Nephron progenitor cell (in vitro differentiated cells): ENCODE measurements at places on chromosomes 12 and 14.

DNA sequence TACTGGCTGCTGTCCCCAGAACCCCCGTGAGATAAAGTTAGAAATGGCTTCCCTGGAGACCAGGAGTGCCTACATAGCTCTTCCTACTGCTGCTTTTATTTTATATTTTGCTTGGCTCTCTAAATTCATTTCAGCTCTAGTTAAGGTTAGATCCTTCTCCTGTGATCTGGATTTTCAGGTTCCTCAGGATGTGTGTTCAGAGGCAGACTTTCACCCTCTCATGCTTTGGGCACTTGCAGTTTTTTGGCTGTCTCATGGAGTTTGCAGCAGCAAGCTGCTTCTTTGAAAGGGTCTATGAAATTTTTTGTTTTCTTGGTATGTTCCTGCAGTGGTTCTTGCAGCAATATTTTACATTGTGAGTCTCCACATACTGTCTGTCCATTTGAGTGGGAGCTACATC, 93.3 kb downstream of the ATP23 start:
- DNase-seq = no peak

GRCh38 chr14:67191768-67192290, 2.6 kb downstream of the GARIN2 start:
- no peak for DNase-seq

DNA sequence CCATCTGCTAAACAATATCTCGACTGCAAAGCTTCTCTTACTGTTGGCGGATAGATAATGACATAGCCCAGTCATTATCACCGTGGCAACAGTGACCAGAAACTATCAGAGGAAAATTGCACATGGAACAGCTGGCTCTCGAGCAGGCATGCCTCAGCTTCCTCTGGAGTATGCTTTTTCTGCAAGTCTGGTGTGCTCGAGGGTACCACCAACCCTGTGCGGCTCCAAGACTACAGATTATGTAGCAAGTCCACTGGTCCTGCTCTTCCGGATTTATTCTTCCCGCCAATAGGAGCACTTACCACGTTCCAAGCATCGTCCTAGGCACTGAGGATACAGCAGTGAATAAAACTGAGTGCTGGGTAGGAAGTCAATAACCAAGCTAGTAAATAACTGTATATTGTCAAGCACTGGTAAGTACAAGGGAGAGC, 1.4 kb upstream of the GLRX5 start:
- no peak for DNase-seq

DNA sequence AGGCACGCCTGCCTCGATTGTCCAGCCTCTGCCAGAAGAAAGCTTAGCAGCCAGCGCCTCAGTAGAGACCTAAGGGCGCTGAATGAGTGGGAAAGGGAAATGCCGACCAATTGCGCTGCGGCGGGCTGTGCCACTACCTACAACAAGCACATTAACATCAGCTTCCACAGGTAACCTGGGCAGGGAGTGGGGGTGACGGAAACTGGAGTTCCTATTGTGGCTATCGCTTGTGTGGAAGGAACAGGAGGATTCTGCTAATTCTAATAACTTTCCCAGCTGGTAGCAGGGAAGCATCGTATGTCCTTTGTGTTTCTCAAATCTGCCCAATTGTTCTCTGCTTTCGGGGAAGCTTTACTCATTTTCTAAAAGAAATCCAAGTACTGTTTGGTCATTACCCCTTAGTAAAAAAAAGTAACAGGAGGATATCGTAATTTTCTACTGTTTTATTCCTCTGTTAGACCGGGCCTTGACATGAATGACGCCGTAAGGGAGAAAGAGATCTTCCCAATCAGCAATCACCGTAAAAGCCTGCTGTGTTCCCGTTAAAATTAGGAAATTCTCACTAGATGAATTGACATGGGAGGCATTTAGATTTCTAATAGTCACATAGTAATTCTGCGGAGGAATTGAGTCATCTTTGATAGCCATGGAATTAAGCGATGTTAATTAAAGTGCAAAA, 449 bp downstream of the THAP2 start:
- no peak for DNase-seq

DNA sequence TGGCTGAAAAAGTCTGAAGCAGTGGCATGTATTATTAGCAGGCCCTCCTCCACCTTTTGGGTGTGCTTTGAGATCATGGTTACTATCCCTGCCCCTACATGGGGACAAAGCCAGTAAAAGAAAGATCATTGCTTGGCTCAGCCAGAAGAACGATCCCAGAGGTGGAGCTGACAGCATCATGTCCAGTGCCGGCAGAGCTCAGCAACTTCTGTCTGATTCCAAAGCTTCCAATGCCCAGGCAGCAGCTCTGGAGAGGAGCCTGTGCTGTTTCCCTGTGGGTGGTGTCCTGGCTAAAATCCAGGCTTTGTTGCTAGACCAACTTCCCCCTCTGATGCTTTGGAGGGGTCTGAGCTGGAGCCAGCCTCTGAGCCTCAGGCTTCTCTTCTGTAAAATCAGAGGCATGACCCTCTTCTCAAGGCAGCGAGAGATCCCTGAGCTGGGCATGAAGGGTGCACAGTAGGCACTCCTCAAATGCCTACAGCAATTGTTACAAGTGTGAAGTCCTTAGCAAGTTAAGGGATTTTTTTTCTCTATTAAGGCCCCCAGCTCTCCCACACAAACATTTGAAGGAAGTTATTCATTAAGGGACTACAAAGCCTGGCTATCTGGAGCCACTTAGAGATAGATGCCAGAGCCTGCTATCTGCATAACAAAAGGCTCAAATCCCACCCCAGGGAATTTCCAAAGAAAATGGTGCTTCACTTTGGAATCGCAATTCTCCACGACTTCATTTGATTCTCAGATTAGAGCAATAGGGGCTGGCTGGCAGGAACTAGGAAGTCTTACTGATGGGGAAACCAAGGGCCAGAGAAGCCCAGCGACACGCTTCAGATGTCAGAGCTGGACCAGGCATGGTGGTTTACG, 10.9 kb upstream of the GSC start:
- DNase-seq = no peak

DNA sequence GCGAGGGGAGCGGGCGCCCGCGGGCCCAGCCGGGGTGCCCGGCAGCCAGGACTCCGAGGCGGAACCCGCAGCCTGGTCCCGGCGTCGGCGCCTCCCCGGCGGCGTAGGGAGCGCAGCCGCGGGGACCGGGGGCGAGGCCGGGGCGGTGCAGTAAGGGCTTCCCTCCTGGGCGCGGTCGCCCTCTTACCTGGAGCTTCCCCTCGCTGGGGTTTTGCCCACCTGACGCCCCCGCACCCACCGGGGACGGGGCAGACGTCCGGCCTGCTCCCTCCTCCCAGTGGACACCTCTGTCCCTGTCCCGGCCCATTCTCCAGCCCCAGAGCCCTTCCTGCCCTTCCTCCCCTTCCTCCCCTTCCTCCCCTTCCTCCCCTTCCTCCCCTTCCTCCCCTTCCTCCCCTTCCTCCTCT, 413 bp upstream of the TUBA1C start:
- DNase-seq = peak; percentile 47
